IMR-90 (cell line): ENCODE measurements at places on chromosomes 16 and 17. TPM values are rescaled to one million over a fixed set of nuclear protein-coding genes. Genes with fewer than 3 reads are reported as not detected.

- DNase-seq: no peak
These were observed 17.1 kb downstream of the CACNA1H start for GRCh38 chr16:1170076-1170418.

DNA sequence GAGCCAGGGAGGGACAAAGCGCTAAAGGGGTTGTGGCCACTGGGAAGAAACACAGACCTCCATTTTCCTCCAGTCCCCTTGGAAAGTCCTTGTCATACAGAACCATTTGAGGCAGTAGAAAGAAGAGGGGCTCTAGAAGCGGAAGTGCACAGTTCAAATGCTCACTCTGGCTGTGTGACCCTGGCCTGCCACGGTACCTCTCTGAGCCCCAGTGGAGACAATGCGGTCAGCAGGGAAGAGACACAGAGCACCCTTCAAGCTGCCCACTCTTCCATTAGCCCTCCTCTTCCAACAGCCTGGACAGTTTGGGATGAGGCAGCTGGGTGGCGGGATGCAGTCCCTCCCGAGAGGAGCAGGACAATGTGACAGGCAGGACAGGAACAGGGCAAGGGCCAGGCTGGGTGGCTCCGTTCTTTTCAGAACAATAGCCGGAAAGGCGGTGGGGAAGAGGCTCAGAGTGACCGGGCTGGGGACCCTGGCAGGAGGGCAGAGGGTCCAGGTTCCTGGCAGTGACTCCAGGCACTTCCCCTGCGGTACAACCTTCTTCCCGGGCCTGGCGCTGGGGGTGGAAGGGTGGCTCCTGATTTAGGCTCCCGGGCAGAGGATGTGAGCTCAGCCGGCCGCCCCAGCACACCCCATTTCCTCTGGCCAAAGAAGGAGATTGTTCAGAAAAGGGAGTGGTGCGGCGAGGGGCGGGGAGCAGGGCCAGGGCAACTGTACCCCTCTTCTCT lies 5.6 kb downstream of the CASKIN2 start:
- DNase-seq: no peak

DNA sequence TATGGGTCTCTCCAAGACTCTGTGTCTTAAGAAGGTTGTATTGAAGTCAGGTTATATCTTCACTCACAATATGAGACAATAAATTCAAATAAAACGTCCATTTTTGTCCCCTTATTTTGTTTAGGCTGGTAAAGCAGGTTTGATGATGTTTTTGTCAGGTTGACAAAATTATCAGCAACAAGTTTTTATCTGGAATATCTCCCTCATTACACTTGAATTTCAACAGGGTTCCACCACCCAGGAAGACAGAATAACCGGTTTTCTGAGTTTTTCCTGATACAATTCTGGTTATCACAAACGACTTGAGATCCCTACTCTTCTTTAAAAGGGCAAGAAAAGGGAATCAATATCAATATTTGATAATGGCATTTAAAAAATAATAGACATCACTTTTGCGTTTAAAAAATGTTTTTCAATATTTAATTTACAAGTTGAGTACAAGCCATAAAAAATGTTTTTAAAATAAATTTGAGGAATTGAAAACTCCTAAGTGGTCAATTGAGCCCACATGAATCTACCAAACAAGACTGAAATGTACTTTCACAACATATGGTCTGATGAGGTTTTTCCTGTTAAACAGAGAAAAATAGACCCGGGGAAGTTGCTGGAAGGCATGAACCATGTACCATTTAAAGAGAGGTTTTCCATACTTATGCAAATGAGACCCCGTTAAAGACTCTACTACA lies 1.4 kb upstream of the ATP6V0A1 start:
- DNase-seq: no peak

- peak; percentile 99 for DNase-seq
These were observed 7.9 kb downstream of the ACLY start for GRCh38 chr17:41910701-41911391.

Gene TSC2
- total RNA-seq: 22.8 and 31.4 TPM in 2 replicates

Gene KRT39
- total RNA-seq: not detected in 2 replicates

Gene ITGAX
- total RNA-seq: 0.18 TPM in 1 of 2 replicates, not detected in the other

Gene PRSS27
- total RNA-seq: under 0.01 TPM in 2 replicates
